ENCODE measurements at places on chromosomes 3 and 15.

DNA sequence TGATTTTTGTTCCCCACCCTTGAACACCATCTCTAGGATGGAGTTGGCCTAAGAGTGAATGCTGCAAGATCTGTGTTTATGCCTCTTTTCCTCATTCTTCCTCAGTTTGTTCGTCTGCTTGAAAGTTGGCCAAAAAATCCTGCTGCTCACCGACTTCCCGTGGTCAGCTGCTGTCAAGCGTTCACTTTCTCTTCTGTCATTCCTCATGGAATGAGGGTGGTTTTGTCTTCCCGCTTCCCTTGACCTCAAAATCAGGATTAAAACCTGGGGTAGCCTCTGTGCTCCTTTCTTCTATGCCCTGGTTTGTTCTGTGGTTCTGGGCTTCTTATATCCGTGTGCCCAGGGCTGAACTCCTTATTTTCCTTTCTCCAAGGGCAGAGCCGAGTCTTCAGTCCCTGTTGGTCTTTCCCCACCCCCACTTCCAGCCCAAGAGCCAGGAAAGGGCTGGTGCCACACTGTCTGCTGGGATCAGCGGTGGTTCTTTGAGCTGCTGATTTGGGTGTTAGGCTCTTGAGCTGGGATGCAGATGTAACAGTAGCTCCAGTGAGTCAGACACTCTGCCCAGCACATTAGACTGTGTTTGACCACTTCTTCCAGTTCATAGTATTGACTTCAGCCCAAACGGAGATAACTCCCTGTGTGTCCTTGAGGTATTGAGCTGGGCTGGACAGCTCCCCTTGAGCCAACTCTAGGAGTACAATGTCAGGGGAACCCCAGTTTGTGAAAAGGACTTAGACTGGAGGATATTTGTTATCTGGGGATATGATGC is 2.3 kb downstream of the SERF2 start:
- peaks cover 53% of the 10 kb centered on the region for H3K4me1 ChIP-seq
- H3K4me3 ChIP-seq, result peak overlapping the region; percentile 95
- peaks cover 58% of the 10 kb centered on the region for H3K36me3 ChIP-seq
- peak overlapping the region; percentile 76 for H3K27ac ChIP-seq
- DNase-seq, result no peak

DNA sequence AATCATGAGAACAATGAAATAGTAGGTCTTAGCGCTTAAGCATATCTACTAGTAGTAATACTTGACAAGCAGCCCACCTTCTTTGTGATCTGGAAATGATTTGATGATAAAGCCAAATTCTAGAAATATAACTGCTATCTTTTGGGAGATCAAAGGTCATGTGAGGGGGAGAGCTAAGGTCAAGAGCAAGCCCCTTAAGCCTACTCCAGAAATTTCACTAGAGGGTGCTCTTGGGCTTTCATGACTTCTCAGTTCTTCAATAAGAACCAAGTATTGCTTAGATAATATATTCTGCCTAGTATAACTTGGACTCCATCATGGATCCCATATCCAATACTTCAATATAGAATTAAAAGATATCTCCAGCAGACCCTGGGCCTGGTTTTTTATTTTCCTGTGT is 319.6 kb downstream of the ZBTB20 start:
- H3K27ac ChIP-seq, result no peak overlapping the region
- no peaks in the 10 kb centered on the region for H3K27me3 ChIP-seq
- no peaks in the 10 kb centered on the region for H3K36me3 ChIP-seq

GRCh38 chr3:194671511-194671899 is 486 bp downstream of the LSG1 start:
- peaks cover 25% of the 10 kb centered on the region for H3K27me3 ChIP-seq
- peak; percentile 44 for DNase-seq
- H3K36me3 ChIP-seq, result peaks cover 16% of the 10 kb centered on the region
- H3K4me1 ChIP-seq, result peaks cover 35% of the 10 kb centered on the region
- H3K27ac ChIP-seq, result peak overlapping the region; percentile 97

DNA sequence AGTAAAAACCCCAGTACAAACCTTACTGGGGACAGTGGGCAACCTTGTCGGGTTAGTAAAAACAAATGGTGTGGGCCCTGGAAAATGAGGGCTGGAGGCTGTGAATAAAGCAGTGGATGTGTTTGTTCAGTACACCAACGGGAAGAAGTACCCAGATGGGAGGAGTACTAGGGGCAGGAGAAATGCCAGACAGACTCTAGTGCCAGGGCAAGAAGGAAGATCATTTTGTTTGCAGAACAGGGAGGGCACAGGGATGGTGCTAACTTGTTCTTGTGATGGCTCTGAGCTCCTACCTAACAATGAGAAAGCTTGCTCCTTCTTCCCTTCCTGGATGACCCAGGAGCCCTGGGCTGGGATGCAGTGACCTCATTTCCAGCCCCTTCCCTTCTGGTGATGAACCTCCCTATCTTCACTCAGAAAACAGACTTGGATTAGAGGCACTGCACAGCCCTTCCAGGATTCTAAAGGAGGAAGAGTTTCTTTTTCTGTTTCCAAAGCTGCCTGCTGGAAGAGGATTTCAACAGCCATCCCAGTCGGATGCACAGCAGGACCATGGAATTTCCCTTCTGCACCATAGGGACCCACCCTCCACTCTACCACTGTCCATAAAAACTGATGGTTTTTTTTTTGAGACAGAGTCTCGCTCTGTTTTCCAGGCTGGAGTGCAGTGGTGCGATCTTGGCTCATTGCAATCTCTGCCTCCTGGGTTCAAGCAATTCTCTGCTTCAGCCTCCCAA is 6.1 kb downstream of the RASSF1 start:
- DNase-seq, result no peak
- H3K27me3 ChIP-seq, result no peaks in the 10 kb centered on the region
- peaks cover 73% of the 10 kb centered on the region for H3K36me3 ChIP-seq

DNA sequence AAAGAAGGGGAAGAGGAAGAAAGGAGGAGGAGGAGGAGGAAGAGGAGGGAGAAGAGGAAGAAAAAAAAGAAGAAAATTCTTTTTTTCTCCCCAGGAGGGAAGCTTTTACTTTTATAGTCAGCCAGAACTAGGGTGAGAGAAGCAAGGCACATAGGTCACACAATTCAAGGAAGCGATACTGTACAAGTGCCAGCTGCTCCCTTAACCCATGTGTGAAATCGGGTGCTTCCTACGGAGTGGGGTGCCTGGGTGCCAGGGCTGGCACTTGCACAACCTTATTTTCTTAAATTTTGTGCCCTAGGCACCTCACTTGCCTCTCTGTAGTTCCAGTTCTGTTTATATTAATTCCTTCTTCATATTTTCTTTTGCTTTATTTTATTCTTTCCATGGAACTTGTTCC is 150.4 kb downstream of the LIPC start:
- H3K4me1 ChIP-seq, result peaks cover 15% of the 10 kb centered on the region
- H3K4me3 ChIP-seq, result no peak overlapping the region
- no peak overlapping the region for H3K27ac ChIP-seq
- H3K27me3 ChIP-seq, result peaks cover 13% of the 10 kb centered on the region

GRCh38 chr3:49634736-49635135 is 39.4 kb upstream of the APEH start:
- H3K4me3 ChIP-seq, result no peak overlapping the region
- H3K4me1 ChIP-seq, result no peaks in the 10 kb centered on the region
- peaks cover 57% of the 10 kb centered on the region for H3K27me3 ChIP-seq
- no peak overlapping the region for H3K27ac ChIP-seq

GRCh38 chr3:101300073-101300472 is 20.3 kb downstream of the IMPG2 start:
- H3K4me1 ChIP-seq, result no peaks in the 10 kb centered on the region
- no peak overlapping the region for H3K4me3 ChIP-seq
- peaks cover 3% of the 10 kb centered on the region for H3K36me3 ChIP-seq
- no peak overlapping the region for H3K27ac ChIP-seq
- no peaks in the 10 kb centered on the region for H3K27me3 ChIP-seq

DNA sequence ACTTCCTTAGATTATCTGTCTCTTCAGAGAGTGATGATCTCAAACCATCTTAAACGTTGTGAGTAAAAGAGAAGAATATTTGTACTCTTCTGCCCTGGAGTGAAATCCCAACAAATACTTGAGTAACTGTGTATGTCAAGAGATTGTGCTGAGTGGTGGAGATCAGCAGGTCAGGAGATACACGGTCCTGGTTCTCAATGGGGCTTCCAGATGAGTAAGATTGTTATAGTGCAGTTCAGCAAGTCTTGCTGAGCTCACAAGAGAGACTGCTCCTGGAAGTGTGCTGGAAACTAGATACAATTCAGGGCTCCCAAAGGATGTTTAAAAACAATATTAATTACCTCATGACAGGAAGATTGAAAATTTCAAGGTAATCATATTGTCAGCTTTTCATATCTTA is 184.3 kb downstream of the AKAP13 start:
- H3K27ac ChIP-seq, result no peak overlapping the region
- H3K4me1 ChIP-seq, result peaks cover 7% of the 10 kb centered on the region
- peaks cover 10% of the 10 kb centered on the region for H3K36me3 ChIP-seq
- no peaks in the 10 kb centered on the region for H3K27me3 ChIP-seq
- DNase-seq, result no peak

DNA sequence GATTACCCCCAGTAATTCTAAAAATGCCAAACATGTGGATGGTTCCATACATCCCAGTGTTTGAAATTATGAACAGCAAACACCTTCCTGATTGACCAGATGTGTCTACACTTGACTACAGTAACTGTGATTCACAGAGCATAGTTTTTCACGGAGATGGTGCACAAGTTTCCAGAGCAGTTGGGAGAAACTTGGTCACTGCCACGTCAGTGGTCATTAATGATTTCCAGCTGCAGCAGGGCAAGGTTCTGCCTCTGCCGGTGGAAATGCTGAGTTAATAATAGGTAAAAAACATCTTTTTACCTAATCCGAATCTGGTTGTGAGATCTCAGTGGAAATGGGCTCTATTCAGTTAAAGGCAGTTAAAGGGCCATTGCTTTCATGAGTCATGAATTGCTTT is 154.1 kb upstream of the FEZF2 start:
- no peak for DNase-seq
- H3K4me3 ChIP-seq, result no peak overlapping the region
- no peaks in the 10 kb centered on the region for H3K36me3 ChIP-seq
- H3K27me3 ChIP-seq, result no peaks in the 10 kb centered on the region
- no peaks in the 10 kb centered on the region for H3K4me1 ChIP-seq

GRCh38 chr15:43132830-43133429 is 456 bp upstream of the TMEM62 start:
- H3K27ac ChIP-seq, result peak overlapping the region; percentile 81
- peaks cover 28% of the 10 kb centered on the region for H3K4me1 ChIP-seq
- H3K4me3 ChIP-seq, result peak overlapping the region; percentile 85
- peaks cover 21% of the 10 kb centered on the region for H3K27me3 ChIP-seq
- no peak for DNase-seq

- no peak for DNase-seq
- no peaks in the 10 kb centered on the region for H3K36me3 ChIP-seq
- no peak overlapping the region for H3K4me3 ChIP-seq
- H3K27me3 ChIP-seq, result peaks cover 4% of the 10 kb centered on the region
- H3K4me1 ChIP-seq, result no peaks in the 10 kb centered on the region
Observed at GRCh38 chr15:62541250-62541649, 376.2 kb upstream of the C2CD4B start.

DNA sequence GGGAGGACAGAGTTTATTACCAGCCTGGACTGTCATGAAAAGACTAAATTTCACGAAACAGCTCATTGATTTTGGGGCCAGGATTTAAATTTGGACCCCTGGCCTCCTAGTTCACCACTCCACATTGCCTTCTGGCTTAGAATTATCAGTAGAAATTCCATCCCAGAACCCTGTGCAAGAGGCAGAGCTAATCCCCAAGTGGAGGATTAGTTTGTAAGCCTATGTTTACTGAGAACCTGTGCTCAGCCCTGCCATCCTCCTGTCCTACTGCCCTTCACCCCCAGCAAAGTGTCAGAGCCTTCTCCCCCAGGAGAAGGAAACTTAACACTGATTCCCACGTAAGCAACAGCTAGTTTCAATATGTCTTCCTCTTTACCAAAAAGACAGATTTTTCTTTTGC is 99.4 kb downstream of the SST start:
- DNase-seq, result no peak
- peaks cover 14% of the 10 kb centered on the region for H3K27me3 ChIP-seq
- no peaks in the 10 kb centered on the region for H3K4me1 ChIP-seq
- H3K4me3 ChIP-seq, result no peak overlapping the region
- H3K36me3 ChIP-seq, result no peaks in the 10 kb centered on the region

- no peaks in the 10 kb centered on the region for H3K27me3 ChIP-seq
- no peaks in the 10 kb centered on the region for H3K4me1 ChIP-seq
- H3K27ac ChIP-seq, result no peak overlapping the region
- DNase-seq, result no peak
- H3K36me3 ChIP-seq, result no peaks in the 10 kb centered on the region
- H3K4me3 ChIP-seq, result no peak overlapping the region
Observed at GRCh38 chr3:110656394-110657025, 415.1 kb upstream of the NECTIN3 start.

DNA sequence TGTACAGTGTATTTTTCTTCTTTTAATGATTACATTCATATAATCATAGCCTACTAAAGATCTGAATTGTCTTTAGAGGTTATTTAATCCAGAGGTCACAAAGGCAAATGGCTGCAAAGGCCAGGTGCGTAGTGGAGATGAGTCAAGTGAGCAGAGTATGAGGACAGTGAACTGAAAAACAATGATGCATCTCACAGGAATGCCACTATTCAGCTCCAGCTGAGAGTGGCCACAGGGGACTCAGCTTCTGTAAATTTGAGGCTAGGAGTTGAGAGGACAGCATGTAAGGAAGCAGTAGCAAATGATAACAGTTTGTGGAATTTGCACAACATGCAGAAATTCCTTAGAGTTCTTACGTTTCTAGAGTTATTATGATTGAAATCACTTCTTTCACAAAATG is 50.4 kb downstream of the COL6A5 start:
- H3K27me3 ChIP-seq, result no peaks in the 10 kb centered on the region
- no peaks in the 10 kb centered on the region for H3K36me3 ChIP-seq
- H3K4me1 ChIP-seq, result no peaks in the 10 kb centered on the region
- no peak overlapping the region for H3K27ac ChIP-seq
- H3K4me3 ChIP-seq, result no peak overlapping the region

DNA sequence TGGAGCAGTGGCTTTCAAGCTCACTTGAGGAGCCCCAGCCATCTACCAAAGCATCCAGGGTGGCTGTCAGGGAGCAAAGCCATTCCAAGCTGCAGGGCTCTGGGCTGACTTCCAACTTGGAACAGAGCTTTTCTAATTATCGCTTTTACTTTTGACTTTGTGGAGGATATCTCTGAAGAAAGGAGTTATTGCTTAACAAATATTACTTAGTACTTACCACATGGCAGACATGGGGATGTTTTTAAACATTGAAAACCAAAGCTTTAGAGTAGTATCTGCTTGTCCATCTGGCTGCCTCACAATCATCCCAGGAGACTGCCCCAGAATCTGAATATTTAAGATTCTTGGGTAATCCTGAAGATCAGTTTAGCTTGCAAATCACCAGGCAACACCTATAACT is 8.9 kb downstream of the TAGLN3 start:
- H3K36me3 ChIP-seq, result no peaks in the 10 kb centered on the region
- no peak overlapping the region for H3K4me3 ChIP-seq
- DNase-seq, result no peak
- H3K27me3 ChIP-seq, result no peaks in the 10 kb centered on the region

DNA sequence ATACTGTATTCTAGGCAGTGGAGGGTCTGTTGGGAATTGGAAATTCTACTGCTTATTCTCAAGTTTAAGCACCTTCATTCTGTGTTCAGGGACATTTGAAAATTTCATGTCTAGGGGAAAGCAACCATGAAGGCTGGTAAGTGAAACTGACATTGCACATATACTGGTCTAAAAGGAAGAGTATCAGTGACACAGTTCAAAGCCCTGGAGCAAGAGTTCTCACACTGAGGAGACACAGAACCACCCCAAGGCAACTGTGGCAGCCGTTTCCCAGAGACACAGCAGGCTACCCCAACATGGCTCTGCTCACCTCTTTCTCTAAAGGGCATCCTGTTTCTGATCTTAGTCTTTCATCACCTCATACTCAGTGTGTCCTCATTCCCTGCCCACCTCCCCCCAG is 67.5 kb downstream of the KCNMB2 start:
- H3K4me3 ChIP-seq, result no peak overlapping the region
- H3K36me3 ChIP-seq, result no peaks in the 10 kb centered on the region
- H3K4me1 ChIP-seq, result no peaks in the 10 kb centered on the region

All from activated naive CD4-positive, alpha-beta T cell treated with anti-CD3 and anti-CD28 coated beads, Interleukin-2, amount 10 ng/mL, durations not matched to agents 7 days and 5 days (primary cell).